ENCODE measurements at places on chromosomes 2 and 18.

- DNase-seq: no peak
Measured at GRCh38 chr2:45483997-45484396, 127.1 kb downstream of the SRBD1 start.

- DNase-seq: no peak
Measured at GRCh38 chr18:28581521-28582071, 404.7 kb upstream of the CDH2 start.

DNA sequence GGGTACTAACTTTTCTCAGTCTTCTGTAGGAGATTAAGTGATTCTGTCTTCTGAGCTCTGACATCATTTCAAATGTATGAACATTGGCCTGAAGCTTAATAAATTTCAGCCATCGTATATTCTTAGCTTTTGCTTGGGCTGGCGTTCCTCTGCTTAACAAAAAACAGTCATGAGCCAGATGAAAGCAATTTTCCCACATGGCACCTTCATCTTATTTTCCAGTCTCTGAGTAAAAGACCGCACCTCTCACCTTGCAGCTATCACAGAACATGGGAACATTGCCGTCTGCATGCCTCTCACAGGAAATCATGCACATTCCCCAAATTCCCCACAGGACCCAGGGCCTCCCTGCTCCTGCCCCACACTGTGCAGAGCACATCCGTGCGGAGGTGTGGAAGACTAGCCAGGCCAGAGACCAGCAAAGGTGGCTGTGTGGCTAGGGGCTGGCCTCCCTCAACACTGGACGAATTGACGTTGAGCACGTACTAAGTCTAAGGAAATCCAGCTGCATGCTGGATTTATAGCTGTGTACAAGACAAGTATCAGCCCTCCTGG, 531.8 kb upstream of the ID2 start:
- no peak for DNase-seq

- no peak for DNase-seq
Measured at GRCh38 chr18:45626330-45627203, 11.3 kb downstream of the SLC14A2 start.

DNA sequence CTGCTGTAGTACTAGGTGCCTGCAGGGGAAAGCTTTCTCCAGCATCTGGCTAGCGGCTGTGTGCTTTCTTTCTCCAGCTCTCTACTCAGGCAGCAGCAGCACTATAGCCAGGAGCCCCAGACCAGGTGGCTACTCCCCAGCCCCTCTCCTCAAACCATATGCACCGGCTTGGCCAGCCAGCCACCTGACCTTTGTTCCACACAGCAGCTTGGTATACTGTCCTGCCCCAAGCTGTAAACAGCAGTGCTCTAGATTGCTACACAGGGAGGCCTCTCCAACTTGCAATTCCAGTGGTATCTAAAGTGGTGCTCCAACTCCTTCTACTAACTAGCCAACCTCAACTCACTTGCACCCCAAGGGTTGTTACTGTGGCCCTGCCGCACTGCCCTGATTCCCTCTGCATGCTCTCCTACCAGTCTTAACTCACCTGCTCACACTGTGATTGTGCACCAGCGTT, 19.6 kb downstream of the LDAH start:
- no peak for DNase-seq

GRCh38 chr2:16134436-16135165, 194.3 kb downstream of the MYCN start:
- no peak for DNase-seq

- DNase-seq: no peak
Measured at GRCh38 chr2:37402636-37403035, 58.2 kb downstream of the QPCT start.

DNA sequence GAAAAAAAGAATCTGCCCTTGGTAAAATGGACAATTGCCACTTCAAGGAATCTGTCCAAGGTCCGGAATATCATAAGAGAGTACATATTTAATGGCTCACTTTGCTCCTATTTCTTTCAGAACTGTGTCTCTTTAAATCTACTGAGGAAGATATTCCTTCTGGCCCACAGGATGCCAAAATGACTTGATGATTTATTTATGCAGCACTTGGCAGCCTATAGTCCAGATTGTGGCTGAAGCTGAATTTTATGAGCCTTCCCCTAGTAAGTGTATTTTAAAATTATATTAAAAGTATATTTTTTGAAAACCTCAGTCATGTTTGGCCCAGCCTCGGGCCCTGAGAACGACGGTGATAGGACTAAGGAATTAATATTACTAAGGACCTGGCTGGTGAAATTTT, 465.1 kb upstream of the HNRNPA3 start:
- DNase-seq: no peak

- no peak for DNase-seq
Measured at GRCh38 chr18:68937029-68937599, 139.2 kb downstream of the CCDC102B start.

DNA sequence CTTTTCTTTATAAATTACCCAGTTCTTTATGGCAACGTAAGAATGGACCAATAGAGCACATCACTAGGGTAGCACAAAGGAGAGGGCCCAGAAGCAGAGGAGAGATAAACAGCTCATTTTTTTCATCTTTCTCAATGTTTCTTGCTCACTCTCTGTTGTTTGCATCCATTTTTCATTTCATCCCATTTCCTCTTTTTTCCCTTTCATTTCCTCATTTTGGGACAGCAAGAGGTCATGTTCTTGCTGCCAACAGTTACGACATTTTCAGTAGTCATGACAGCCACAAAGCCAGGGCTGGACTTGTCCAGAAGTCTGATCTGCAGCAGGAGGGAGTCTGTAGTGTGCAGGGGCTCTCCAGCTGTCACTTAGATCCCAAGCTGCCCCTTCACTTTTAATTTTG, 52.7 kb upstream of the CYP1B1 start:
- DNase-seq: no peak

DNA sequence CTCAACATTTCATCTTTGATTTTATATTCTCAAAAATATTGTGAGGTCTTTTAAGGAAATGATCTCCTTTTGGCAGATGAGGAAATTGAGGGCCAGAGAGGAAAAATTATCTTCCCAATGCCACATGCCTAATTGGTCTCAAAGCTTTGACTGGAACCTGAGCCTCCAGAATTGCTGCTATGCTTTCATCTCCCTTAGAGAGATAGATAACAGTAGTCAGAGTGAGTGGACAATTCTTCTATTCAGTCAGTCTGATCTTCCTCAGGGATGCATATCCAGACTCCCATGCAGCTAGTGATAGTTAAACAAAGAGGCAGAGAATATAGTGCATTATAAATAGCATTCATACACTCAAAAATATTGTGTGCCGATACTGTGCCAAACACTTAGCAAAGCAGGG, 3.8 kb upstream of the CLASP1 start:
- no peak for DNase-seq

GRCh38 chr2:128380061-128380889, 61.6 kb upstream of the HS6ST1 start:
- peak; percentile 61 for DNase-seq

DNA sequence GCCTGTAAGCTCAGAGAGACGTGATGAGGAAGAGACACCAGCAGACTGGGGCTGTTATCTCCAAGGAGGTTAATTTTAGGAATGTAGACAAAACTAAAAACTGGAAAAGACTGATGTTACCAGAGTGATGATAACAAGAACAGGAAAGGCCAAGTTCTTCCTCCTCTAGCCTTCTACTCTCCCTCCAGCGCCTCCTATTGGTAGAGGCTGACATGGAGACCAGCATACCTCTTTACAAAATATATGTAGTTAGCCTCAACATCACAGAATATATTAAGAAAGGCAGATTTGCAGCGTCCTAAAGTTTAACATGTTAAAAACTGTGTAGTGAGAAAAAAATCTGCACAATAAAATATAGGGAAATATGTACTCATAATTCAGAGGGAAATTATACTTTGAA, 66.0 kb downstream of the TCF4 start:
- no peak for DNase-seq

DNA sequence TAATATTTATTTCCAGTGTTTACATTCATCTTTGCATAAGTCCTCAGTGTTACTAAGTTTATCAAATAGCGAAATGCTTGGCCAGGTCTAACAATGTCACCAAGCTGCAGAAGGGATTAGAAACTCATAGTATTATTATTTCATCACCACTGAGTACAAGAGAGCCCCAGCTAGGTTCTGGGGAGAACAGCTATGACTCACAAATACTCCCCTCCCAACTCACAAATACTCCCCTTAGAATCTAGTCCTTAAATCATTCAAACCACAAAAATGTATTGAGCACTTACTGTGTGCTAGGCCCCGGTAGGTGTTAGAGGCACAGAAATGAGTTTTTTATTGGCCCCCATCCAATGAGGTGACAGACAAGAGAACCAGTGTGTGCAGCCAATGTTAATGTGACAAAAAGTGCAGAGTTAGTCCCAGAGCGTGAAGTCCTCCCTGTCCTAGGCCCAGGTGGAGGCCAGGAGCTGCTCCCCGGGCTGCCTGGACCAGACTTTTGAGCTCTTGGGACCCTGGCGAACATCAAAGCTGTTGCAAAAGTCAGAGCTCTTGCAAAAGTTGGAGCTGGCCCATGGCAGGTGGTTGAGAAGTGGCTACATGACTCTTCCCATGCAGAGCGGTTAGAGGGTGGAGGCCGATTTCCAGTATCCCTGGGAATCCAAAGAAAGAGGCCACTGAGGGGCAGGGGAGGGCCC, 9.8 kb downstream of the STEAP3 start:
- no peak for DNase-seq

DNA sequence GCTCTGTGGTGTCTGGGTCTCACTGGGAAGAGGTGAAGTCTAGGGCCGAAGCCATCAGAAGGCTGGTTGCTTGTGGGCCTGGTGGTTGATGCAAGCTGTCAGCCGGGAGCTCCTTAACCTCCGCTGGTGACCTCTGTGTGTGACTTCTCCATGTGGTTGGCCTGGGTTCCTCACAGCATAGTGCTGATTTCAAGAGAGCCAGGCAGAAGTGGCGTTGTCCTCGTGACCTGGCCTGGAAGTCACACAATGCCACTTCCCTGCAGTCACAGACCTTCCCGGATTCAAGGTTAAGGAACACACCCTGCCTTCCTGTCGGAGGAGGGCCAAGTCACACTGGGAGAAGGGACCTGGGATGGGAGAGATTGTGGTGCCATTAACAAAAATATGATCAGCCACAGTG, 303.7 kb upstream of the HS6ST1 start:
- DNase-seq: no peak

DNA sequence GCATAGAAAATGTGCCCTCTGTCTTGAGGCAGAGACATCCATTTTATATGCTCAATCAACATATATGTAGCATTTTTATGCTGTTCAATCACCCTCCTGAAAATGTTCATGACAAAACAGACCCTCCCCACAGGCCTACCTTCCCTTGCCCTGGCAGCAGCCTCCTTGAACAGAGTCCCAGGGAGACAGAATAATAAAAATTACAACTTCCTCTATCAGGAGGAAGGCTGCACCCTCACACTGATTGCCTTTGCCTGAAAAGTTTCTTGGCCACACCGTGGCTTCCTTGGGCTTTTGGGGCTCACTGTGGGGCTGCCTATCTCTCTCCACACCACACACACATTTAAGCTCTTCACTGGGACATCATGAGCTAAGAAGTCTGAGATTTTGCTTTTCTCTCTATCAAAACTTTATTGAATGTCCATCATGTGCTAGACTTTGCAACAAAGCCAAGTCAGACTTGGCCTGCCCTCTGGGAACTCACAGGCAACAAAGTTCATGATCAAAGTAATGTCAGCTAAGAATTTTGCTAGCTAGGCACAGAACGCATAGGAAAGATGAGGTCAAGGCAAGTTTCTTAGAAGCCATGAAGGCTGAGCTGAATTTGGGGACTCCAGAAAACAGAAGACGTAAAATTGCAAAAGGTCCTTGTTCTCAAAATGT, 101.6 kb downstream of the BCL2L11 start:
- DNase-seq: no peak

DNA sequence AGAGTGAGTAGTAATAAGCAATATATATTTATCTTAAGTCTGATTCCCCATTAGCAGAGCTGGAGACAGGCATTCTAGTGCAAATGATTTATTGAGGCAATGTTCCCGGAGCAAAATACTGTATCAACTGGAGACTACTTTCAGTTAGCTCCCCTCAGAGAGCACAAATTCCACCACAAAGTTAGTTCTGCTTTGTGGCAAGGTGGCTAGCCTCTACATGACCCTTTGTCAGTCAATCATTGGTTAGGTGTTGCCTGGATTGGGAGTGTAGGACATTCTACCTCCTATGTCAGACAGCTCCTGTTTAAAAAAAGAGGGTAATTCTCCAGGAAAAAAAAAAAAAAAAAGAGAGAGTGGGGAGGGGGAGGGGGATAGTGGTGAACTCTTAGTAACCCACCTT, 402.2 kb downstream of the NR4A2 start:
- DNase-seq: no peak

DNA sequence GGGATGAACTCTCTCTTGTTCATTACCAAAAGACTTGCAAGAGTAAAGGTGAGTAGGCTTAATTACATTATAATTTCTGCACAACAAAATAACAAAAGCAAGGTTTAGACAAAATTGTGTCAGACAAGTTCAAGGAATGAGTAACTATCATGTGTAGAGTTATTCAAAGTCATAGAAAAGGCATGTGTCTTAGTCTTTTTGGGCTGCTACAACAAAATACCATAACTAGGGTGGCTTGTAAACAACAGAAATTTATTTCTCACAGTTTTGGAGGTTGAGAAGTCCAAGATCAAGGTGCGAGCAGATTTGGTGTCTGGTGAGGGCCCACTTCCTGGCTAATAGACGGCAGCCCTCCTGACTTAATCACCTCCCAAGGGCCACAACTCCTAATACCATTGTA, 37.6 kb downstream of the IL1R2 start:
- no peak for DNase-seq

DNA sequence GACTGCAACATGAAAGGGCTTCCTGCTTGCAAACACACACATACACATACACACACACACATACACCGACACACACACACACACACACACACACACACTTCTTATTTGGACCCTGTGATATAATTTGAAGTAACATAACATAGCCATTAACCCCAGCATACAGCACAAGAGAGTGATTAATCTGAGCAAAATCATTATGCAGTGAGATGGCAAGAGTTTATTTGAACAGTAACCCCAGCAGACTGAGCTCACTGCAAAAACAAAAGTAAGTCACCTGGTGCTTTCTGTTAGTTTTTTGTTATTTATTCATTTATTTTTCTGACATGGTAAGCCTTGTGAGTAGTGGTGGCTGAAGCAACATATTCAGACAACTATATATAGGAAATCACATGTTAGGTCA, 93.7 kb downstream of the NOL4 start:
- no peak for DNase-seq

GRCh38 chr18:2686349-2686968, 30.9 kb downstream of the SMCHD1 start:
- no peak for DNase-seq

GRCh38 chr18:35753306-35753910, 171.9 kb downstream of the GALNT1 start:
- DNase-seq: no peak

DNA sequence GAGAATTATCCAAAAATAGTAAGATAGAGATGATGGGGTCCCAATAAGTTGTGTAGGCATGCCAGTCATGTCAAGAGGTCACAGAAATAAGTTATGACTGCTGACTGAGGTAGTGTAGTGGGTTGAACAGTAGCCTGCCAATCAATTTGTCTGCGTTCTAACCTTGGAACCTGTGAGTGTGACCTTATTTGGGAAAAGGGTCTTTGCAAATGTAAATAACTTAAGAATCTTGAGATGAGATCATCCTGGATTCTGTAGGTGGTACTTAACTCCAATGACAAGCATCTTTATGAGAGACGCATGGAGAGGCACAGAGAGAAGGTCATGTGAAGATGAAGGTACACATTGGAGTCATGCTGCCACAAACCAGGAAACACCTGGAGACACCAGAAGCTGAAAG, 31.0 kb downstream of the ACVR1 start:
- DNase-seq: no peak

Data from naive thymus-derived CD8-positive, alpha-beta T cell (primary cell).